ENCODE measurements at places on chromosomes 7 and 10.

DNA sequence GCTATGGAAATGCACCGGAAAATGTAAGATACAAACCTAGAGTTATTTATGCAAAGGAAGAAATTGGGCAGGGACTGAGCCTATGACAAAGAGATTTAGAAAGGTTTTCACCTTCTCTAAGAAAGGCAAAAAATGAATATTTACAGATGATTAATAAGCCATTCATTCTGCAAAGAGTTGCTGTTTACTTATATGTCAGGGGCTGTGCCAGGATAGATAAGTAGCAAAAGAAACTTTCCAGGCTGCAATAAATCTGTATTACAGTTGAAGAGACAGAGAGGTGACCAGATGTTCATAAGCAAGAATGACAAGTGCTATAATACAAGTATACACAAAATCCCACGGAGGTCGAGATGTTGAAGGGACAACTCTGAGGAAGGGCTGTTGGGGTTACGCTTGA lies 299.6 kb downstream of the CALN1 start:
- no peak for DNase-seq

GRCh38 chr7:87370660-87371180 lies 25.3 kb downstream of the CROT start:
- DNase-seq = no peak

DNA sequence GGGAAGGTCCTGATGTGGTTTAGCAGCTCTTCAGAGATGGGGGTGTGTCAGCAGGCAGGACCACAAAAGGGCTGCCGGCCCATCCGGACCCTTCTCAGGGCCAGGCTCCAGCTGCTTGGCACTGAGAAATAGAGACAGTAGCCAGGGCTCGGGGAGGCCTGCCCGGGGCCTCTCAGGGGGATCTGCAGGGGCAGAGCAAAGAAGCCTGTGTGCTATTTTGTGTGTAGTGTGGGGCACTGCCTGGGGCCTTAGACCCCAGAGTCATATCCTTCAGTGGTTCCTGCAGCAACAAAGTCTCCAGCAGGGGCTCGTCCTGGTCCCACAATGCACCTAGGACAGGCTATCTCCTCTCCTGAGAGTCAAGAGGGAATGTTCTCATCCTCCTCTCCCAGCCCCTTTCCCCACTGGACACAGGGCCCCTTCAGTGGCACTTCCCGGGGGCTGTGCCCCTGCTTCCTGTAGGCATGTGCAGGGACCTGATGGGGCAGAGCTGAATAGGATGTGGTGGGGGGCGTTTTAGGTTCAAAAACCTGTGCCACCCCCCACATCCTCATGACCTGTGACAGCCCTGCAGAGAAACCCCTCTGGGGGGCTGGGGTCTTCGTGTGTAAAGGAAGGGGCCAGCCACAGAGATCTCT lies 159.5 kb upstream of the RHEB start:
- no peak for DNase-seq

DNA sequence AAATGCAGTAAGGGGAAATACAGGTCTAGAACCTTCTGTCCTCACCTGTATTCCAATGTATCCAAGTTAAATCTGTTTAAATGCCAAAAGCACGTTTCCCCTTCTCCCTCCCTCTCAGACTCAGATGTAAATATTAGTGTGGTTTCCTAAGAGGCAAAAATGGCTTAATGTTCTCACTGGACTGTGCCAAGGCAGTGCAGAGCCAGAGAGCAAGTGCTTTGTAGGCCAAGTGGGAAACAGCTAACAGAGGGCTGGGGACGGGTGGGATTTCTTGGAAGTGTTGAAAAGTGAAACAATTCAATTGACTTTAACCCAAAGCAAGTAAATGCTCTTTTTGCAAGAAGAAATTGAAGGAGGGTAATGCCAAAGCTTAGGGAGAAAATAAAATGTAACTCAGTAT lies 103.1 kb downstream of the GSAP start:
- DNase-seq = no peak

- DNase-seq = no peak
These were observed 119.5 kb downstream of the CCSER2 start for GRCh38 chr10:84447701-84448400.

Measured in trophoblast cell (in vitro differentiated cells and primary cell).